Osteoblast (primary cell): ENCODE measurements at places on chromosomes 5 and 9. TPM values are rescaled to one million over a fixed set of nuclear protein-coding genes. Genes with fewer than 3 reads are reported as not detected.

IRGM gene
- total RNA-seq: not detected in 2 replicates

NIPBL gene
- 22.8 and 29.5 TPM in 2 replicates for total RNA-seq

PHF24 gene
- total RNA-seq: under 0.01 TPM in 1 of 2 replicates, not detected in the other

AK1 gene
- total RNA-seq: 100 and 106 TPM in 2 replicates

BOD1 gene
- 90.5 and 91.6 TPM in 2 replicates for total RNA-seq

C9 gene
- 0.36 TPM in 1 of 2 replicates, not detected in the other for total RNA-seq

SARDH gene
- 5.4 and 10.9 TPM in 2 replicates for total RNA-seq

GABRA6 gene
- total RNA-seq: not detected in 2 replicates

SOX30 gene
- under 0.01 TPM in 2 replicates for total RNA-seq

PRELID2 gene
- 18.0 and 19.5 TPM in 2 replicates for total RNA-seq

INSL6 gene
- not detected in 2 replicates for total RNA-seq

RPP25L gene
- total RNA-seq: 17.7 and 19.2 TPM in 2 replicates

MOB3B gene
- total RNA-seq: under 0.01 TPM in 2 replicates

WNK2 gene
- not detected in 2 replicates for total RNA-seq

HSPB3 gene
- total RNA-seq: not detected in 2 replicates

ARL14EPL gene
- not detected in 2 replicates for total RNA-seq

RFX3 gene
- 1.4 and 2.9 TPM in 2 replicates for total RNA-seq

CNTLN gene
- total RNA-seq: 17.7 and 18.6 TPM in 2 replicates

NUP188 gene
- 28.9 and 30.0 TPM in 2 replicates for total RNA-seq
